GM23338 (cell line): ENCODE measurements at places on chromosomes 16 and 17. TPM values are rescaled to one million over a fixed set of nuclear protein-coding genes. Genes with fewer than 3 reads are reported as not detected.

HCRT gene
- 0.70 TPM in 1 of 2 replicates, not detected in the other for polyA plus RNA-seq

SPATA22 gene
- polyA plus RNA-seq = not detected in 2 replicates

CCL13 gene
- not detected in 2 replicates for polyA plus RNA-seq

MEOX1 gene
- not detected in 2 replicates for polyA plus RNA-seq

CSH2 gene
- 0.37 and 0.43 TPM in 2 replicates for polyA plus RNA-seq

MT2A gene
- 243 and 267 TPM in 2 replicates for polyA plus RNA-seq

ORMDL3 gene
- polyA plus RNA-seq = 33.6 and 41.3 TPM in 2 replicates

TBC1D3 gene
- polyA plus RNA-seq = not detected in 2 replicates

ASB16 gene
- 0.21 and 0.47 TPM in 2 replicates for polyA plus RNA-seq

SDR42E2 gene
- 0.15 and 0.26 TPM in 2 replicates for polyA plus RNA-seq

SLC13A2 gene
- not detected in 2 replicates for polyA plus RNA-seq

DPEP1 gene
- 0.38 and 1.7 TPM in 2 replicates for polyA plus RNA-seq

CX3CL1 gene
- polyA plus RNA-seq = 0.24 and 0.30 TPM in 2 replicates

NPIPA3 gene
- 0.57 and 2.8 TPM in 2 replicates for polyA plus RNA-seq

TPPP3 gene
- 0.26 and 1.3 TPM in 2 replicates for polyA plus RNA-seq

TIGD7 gene
- 3.9 and 4.1 TPM in 2 replicates for polyA plus RNA-seq

OR3A3 gene
- not detected in 2 replicates for polyA plus RNA-seq

ABCA8 gene
- polyA plus RNA-seq = not detected in 2 replicates

SLC5A2 gene
- polyA plus RNA-seq = 3.6 and 7.3 TPM in 2 replicates

TBC1D3C gene
- polyA plus RNA-seq = not detected in 2 replicates

SCN4A gene
- 2.3 and 2.5 TPM in 2 replicates for polyA plus RNA-seq

ZSCAN10 gene
- 217 and 220 TPM in 2 replicates for polyA plus RNA-seq

TPSG1 gene
- 0.56 and 0.81 TPM in 2 replicates for polyA plus RNA-seq

ABCC11 gene
- polyA plus RNA-seq = 0.10 TPM in 1 of 2 replicates, not detected in the other

CD300E gene
- polyA plus RNA-seq = not detected in 2 replicates

CDH13 gene
- 1.2 and 1.6 TPM in 2 replicates for polyA plus RNA-seq

RPAIN gene
- 109 and 115 TPM in 2 replicates for polyA plus RNA-seq

KRTAP4-6 gene
- polyA plus RNA-seq = not detected in 2 replicates

APOH gene
- polyA plus RNA-seq = not detected in 2 replicates

GIT1 gene
- polyA plus RNA-seq = 15.9 and 16.2 TPM in 2 replicates

PSKH1 gene
- polyA plus RNA-seq = 8.3 and 14.3 TPM in 2 replicates

PPM1E gene
- polyA plus RNA-seq = 1.9 and 2.1 TPM in 2 replicates

MSI2 gene
- polyA plus RNA-seq = 18.9 and 19.1 TPM in 2 replicates

XAF1 gene
- polyA plus RNA-seq = not detected in 2 replicates

CACNA1G gene
- polyA plus RNA-seq = 1.1 and 1.4 TPM in 2 replicates

WDR90 gene
- polyA plus RNA-seq = 25.9 and 26.3 TPM in 2 replicates

JPH3 gene
- polyA plus RNA-seq = 8.4 and 8.8 TPM in 2 replicates

TP53TG3B gene
- not detected in 2 replicates for polyA plus RNA-seq

SOST gene
- polyA plus RNA-seq = not detected in 2 replicates

ICAM2 gene
- polyA plus RNA-seq = 0.57 and 0.86 TPM in 2 replicates

NDRG4 gene
- 16.3 TPM in 2 replicates for polyA plus RNA-seq

TMEM220 gene
- 7.2 and 7.8 TPM in 2 replicates for polyA plus RNA-seq

MYO15A gene
- polyA plus RNA-seq = 1.1 and 2.2 TPM in 2 replicates

CNTD1 gene
- polyA plus RNA-seq = 0.80 and 1.1 TPM in 2 replicates

CSF3 gene
- polyA plus RNA-seq = not detected in 2 replicates

FBXW10 gene
- polyA plus RNA-seq = not detected in 2 replicates

CDRT4 gene
- 6.5 TPM in 2 replicates for polyA plus RNA-seq

CLEC18B gene
- 0.23 and 0.54 TPM in 2 replicates for polyA plus RNA-seq

TMEM256 gene
- 197 and 227 TPM in 2 replicates for polyA plus RNA-seq

WNT9B gene
- not detected in 2 replicates for polyA plus RNA-seq

SEPTIN12 gene
- polyA plus RNA-seq = not detected in 2 replicates

RAB26 gene
- 8.7 and 11.6 TPM in 2 replicates for polyA plus RNA-seq

TMEM186 gene
- 11.7 and 14.8 TPM in 2 replicates for polyA plus RNA-seq
